Suppressor macrophage (primary cell): ENCODE measurements at places on chromosomes 3 and 15.

DNA sequence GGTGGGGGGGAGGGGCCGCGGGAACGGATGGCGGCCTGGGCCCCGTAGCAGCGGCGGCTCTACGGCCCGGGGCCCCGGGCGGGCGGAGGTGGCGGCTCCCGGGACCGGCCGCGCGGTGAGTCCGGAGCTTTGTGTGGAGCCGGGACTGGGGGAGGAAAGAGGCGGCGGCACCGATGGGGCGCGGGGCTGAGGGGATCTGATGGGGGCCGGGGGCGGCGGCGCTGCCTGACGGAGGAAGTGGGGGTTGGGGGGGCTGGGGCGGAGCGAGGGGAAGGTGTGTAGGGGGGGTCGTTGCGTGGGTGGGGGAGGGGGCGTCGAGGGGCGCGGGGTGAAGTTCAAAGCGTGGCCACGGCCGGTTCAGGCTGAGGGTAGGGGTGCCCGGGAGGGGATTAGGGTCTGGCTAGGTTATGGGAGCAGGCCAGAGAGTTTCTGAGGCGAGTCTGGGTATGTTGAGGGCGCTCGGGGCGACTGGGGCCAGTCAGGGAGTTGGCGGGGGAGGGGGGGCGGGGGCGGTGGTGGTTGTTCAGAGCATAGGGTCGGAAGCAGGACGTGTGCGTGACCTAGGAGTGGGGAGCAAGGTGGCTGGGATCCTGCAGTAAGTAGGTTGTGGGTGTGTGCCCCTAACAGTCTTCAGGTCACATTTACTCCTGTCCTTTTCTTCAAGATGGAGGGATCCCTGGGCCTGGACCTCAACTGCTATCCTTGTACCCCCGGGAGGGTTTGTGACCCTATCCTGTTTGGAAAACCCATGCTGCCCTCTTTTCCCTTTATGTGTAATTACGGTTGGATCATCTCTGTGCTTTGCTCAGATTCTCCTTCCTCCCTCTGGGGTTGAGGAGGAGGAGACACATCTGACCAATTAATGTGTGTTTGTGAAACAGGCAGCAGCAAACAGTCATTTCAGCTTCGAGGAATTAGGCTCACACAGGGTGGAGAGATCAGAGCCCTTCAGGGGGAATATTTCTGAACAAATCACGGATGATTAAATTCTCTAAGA lies 644 bp downstream of the ZNF609 start:
- DNase-seq, result peak; percentile 78

GRCh38 chr3:32848215-32848614 lies 30.4 kb downstream of the TRIM71 start:
- DNase-seq, result no peak

DNA sequence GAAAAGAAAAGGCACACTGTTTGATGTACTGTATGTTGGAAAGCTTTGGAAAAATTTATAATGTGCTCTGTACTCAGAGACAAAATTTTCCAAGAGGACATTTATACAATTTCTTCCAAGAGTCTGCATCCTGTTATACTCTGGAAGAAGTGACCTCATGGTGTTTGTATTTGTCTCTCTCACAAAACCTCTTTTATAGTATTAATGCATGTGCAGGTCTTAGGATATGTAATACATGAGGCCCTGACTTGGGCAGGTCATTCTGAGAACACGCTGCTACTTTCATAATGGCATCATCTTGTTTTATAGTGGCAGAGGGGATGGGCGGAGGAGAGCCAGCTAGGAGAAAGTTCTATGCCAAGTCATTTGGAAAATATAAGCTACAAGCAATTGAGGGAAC lies 72.0 kb upstream of the P3H2 start:
- no peak for DNase-seq

DNA sequence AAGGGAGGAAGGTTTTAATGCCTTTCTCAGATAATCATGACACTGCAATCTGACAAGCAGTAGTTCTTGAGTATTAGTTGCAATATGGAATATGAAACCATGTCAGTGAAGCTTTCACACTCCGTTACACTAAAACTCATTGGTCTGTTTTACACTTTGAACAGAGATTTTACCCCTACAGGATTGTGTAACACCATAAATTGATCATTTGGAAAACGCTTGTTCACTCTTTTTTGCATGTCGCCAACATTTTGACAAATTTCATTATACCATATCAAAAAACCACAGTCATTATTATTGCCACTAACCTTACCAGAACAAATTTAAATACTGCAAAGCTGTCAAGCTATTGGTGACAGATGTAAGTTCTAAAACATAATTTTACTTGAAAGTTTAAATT lies 404.8 kb upstream of the THBS1 start:
- no peak for DNase-seq

DNA sequence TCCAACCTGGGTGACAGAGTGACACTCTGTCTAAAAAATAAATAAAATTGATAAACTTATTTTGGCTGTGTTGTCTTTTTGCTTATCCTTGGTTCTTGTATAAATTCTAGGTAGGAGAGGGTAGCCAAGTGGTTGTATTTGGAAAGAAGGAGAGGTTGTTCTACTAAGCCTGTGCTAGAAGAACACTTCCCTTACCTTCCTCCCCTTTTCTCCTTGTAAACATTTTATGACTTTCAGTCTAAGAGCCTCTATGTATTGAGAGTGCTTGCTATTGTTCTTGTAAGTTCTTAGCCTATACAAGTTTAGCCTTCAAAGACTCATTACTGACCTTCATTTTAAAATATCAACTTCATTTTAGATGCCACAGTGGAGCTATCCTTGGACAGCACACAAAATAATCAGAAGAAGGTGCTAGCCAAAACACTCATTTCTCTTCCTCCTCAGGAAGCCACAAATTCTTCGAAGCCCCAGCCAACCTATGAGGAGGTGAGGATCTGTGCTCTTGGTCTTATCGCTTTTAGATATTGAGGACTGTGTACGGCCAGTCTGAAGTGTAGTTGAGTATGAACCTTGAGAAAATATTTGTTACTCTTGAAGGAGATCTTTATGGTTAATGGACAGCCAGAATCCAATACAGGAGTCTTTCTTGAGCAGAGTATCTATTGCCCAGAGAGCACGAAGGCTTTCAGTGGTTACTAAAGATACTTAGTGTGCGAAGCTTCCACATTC lies 22.1 kb downstream of the SNX1 start:
- no peak for DNase-seq

DNA sequence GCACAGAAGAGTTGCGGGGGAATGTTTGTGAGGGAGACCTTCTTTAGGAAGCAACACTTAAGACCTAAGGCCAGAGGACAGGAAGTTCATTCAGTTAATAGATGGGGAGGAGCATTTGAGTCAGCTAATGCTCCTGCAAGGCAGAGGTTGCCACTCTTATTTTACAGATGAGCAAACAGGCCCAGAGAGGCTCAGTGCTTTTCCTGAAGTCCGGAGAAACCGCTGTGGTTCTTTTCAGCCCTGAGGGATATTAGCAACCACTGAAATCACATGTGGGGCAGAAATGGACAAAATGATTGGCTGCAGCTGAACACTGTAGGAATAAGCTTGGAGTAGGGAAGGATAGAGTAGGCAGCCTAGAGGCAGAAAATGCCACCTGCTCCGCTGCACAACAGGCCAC lies 33.3 kb upstream of the RTP4 start:
- DNase-seq, result no peak

DNA sequence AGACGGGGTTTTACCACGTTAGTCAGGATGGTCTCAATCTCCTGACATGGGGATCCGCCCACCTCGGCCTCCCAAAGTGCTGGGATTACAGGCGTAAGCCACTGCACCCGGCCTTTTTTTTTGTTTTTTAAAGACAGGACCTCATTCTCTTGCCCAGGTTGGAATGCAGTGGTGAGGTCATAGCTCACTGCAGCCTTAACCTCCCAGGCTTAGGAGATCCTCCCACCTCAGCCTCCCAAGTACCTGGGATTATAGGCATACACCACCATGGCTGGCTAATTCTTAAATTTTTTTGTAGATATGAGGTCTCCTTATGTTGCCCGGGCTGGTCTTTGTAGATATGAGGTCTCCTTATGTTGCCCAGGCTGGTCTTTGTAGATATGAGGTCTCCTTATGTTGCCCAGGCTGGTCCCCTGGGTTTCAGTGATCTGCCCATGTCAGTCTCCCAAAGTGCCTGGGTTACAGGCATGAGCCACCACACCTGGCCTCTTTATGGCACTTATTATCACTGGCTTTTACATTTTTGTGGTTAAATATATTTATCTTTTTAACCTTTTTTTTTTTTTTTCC lies 82.3 kb upstream of the RNU6-1 start:
- DNase-seq, result no peak

DNA sequence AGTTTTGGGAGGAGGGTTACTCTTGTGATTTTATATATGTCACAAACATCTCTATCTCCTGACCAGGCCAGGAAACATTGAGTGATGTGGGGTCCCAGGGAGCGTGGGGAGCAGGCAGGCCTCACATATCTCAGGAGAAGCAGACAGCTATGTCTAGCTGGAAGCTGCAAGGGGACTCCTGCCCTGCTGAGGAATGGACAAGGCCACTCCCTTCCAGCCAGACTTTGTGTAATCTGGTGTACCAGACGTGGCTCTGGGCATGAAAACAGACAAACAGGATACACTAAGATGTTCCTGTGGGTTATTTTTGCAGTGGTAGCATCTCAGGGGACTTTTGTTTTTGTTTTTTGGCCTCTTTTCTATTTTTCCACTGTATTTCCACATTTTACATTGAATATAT lies 23.2 kb downstream of the CYP8B1 start:
- no peak for DNase-seq

DNA sequence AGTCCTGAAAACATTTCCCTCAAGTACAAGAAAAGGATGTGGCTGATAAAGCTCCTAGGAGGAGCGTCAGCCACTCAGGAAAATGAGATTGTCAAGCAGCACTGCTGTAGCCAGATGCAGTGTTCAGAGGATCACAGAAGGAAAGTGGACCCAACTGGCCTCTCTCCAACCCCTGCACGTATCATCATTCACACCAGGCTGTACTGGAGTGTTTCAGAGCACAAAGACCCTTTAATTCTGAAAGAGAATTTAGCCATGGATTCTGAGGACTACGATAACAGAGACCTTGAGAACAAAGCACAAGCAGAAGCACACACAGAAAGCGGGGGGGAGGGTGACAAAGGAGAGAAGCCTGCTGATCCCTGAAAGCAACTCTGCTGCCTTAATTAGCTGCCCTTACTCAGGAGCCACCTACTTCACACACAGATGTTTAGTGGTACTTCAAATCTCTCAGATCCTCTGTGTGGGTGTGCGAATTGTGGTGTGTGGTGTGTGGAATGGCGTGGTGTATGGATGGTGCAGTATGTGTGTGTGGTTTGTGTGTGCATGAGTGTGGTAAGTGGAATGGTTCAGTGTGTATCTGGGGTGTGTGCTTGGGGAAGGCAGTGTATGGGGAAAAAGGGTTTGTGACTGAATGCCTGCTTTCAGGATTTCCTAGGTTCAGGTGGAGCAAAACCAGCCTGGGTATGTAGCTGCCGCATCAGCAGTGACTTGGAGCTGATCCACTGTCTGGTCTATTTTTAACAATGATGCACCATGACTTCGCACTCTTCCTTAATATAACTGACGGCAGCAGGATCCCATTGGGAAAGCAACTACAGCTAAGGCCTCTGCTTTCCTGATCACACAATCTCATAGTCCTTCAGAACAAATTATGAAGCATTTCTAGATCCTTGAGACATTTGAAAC lies 192.5 kb downstream of the RSL24D1 start:
- peak; percentile 16 for DNase-seq

- DNase-seq, result peak; percentile 15
Measured at GRCh38 chr3:43024181-43024885, 45.2 kb downstream of the GASK1A start.

DNA sequence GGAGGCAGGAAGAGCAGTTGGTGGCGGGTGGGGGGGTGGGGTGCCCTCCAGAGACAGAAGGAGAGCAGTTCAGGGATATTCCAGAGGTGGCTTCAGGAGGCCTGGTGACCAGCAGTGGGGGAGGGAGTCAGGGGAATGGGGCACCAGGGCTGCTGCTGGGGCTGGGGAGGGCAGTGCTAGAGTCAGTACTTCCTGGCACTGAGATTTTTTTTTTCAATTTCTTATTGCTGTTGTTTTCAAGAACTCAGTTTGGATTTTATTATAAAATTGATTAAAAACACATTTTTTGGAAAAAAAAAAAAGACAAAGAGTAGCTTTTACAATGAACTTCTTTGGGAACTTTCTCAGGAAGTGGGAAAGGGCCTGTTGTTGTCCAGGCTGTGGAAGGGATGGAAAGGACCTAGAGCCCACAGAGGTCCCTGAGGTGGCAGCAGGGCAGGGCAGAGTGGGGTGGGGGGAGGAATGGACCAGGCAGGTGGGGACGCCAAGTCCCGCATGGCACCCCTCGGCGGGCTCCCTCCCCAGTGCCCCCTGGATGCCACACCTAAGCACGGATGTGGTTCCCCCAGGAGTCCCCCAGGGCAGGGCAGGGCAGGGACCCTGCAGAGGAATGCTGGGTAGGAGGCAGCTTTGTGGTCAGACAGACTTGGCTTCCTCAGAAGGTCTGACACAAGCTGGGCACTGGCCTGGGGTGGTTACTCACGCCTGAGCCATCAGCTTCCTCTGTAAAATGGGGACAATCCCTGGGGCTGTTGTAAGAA lies 8.5 kb upstream of the ANPEP start:
- peak; percentile 87 for DNase-seq

DNA sequence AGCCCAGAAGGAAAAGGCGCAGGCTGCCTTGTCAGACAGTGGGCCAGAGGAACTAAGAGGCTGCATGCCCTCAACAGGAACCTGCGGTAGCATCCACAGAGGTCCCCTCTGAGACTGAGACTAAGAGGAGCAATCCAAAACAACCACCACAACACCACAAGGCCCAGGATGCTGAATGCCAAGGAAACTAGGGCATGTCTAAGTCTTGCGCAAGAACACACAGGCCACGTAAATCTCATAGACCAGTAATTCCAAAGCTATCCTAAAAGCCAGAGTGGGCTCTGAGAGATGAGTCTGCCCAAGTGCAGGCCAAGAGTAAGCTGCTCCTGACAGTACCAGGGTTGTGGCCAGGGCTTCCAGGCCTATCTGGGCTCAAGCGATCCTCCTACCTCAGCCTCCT lies 12.9 kb downstream of the MON1A start:
- DNase-seq, result no peak

GRCh38 chr15:60793656-60794055 lies 314.7 kb upstream of the ICE2 start:
- DNase-seq, result no peak

DNA sequence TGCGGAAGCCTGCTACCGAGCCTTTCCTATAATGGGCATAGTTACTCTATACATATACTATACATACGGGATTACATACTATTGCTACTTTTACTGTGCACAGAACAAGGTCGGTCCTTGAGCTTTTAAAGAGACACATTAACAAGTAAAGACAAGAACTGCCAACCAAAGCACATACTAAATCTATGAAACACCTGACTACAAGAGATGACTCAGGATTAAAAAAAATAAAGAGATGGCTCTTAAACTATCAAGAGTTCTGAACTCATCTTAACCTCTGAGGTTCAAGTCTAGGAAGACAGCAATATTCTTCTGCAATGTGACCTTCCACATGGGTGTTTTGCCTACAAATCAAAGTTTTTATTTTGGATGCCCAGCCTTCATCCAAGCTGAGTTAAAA lies 106.8 kb downstream of the TNIK start:
- DNase-seq, result no peak

GRCh38 chr3:115072265-115073021 lies 74.6 kb downstream of the ZBTB20 start:
- no peak for DNase-seq
